NCI-H1105 treated with DMSO at 0.1 percent for 48 hours (cell line): ENCODE measurements at places on chromosomes 5 and 9.

GRCh38 chr5:72467461-72467860 lies 39.7 kb downstream of the ZNF366 start:
- no peak for DNase-seq

DNA sequence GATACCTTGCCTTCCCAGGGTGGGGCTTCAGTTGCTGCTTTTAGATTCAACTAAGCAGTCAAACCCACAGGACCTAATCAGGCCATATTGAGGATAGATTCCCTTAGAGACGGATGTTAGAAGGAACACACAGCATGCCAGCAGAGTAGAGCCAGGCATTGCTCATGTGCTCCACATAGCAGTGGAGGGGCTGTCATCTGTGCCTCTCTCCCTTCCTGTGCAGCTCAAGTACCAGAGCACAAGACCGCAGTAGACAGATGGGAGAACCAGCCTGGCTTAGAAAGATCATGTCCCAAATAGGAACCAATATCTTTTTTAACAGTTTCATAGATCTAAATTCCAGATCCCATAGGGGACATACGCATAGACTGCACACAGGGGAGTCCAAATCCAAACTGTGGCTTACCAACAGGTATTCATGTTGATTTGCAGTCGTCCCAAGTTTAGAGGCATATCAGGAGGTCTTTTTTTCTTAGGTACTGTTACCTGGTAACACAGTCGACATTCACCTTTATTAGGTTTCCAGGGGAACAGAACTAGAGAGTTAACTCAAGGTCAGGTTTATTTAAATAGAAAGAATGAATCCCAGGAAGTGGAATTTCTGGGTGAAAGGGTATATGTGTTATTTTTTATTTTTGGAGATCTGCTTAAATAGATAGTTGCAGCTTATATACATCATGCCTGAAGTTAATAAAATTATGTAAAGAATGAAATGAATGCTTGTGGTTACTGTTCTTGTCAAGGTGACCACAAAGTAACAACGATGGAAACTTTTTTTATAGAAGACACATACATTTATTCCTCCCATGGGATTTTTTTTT lies 43.5 kb upstream of the PCAT7 start:
- DNase-seq: no peak

DNA sequence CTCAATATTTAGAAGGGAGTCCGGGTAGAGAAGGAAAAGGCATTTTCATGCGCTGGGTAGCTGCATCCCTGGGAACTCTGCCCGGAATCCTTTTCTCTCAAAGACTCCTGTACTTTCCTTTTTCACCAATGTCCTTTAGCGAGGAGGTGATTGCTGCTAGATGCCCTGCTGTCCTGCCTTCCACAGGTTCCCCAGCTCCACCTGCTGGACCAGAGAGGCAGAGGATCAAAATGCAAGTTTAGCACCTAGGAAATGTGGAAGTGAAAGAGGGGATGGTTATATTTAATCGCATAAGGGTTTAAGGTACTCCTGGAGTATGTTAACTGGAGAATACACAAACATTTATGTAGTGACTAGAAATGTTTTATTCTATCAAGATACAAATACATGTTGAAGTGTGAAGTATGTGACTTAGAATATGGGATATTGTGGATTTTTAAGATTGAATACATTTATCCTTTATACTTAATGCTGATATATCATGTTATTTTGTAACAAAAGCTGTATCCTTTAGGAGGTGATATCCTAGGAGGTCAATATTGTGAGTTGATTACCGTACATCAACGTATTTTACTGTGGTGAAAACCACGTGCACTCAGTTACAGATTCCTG lies 145.7 kb downstream of the ARHGAP26 start:
- peak; percentile 8 for DNase-seq

GRCh38 chr5:135140446-135141204 lies 106.6 kb upstream of the PITX1 start:
- DNase-seq: no peak

- no peak for DNase-seq
Measured at GRCh38 chr9:117368684-117369230, 46.1 kb downstream of the ASTN2 start.

DNA sequence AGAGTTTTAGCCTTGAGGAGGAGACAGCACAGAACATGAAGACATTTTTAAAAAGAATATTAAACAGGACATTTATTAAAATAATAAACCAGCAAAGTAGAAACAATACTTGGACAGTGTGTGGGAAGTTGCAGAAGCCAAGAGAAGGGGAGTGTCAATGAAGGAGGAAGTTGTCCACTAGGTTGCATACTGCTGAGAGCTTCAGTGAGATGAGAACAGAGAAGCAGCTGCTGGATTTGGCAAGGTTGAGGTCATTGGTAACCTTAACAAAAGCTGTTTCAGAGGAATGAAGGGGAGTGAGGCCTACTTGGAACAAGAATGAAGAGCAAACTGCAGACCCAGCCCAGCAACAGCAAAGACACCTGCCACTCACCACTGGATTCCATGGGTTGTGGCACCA lies 11.4 kb downstream of the BHMT start:
- DNase-seq: no peak

- DNase-seq: peak; percentile 96
Measured at GRCh38 chr5:43412644-43413043, 453 bp upstream of the CCL28 start.
